ENCODE measurements at places on chromosomes 4 and X.
A peak's percentile ranks its signal among the peaks of the same experiment; 100 is the strongest.

DNA sequence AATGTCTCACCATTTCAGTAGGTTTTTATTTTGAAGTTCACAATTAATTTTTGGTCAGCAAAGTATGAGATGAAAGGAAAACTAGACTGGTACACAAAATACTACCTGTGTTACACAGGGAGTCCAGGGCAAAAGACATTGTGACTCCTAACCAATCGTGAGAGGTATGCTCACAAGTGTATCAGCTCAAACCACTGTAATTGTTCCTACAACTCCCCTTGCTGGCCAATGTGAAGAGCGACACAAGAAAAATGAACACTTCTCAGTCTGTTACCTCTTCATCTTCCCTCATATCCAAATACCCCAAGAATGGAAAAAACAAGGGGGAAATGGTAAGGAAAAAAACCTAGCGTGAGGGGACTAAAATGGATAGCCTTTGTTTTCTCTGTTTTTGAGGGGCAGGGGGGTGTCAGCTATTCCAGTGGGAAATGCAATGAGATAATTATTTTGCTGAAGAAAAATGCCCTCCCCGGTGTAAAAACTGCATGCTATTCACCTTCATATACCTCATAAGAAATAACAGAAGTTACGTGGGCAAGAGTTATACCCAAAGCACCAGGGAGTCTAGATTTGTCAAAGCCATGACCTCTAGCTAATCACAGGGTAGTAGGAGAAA is 30.6 kb upstream of the NSUN7 start:
- H3K27me3 ChIP-seq, result no peaks in the 10 kb centered on the region
- no peak overlapping the region for H3K27ac ChIP-seq
- H3K36me3 ChIP-seq, result peaks cover 2% of the 10 kb centered on the region
- no peak overlapping the region for H3K4me3 ChIP-seq
- H3K4me1 ChIP-seq, result no peaks in the 10 kb centered on the region

DNA sequence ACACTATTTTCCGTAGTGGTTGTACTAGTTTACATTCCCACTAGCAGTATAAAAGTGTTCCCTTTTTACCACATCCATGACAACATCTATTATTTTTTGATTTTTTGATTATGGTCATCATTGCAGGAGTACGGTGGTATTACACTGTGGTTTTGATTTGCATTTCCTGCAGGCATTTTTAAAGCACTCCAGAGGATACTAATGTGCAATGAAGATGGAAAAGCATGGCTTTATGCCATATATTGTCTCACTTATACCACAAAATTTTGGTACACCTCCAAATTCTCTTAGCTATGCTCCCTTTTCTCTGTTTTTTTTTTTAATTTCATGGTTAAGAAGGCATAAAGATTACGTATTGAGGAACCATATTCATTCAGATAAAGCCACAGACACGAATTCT is 35.1 kb upstream of the NPY2R start:
- H3K36me3 ChIP-seq, result no peaks in the 10 kb centered on the region
- no peak for DNase-seq
- H3K4me1 ChIP-seq, result no peaks in the 10 kb centered on the region
- no peak overlapping the region for H3K27ac ChIP-seq
- no peaks in the 10 kb centered on the region for H3K27me3 ChIP-seq

DNA sequence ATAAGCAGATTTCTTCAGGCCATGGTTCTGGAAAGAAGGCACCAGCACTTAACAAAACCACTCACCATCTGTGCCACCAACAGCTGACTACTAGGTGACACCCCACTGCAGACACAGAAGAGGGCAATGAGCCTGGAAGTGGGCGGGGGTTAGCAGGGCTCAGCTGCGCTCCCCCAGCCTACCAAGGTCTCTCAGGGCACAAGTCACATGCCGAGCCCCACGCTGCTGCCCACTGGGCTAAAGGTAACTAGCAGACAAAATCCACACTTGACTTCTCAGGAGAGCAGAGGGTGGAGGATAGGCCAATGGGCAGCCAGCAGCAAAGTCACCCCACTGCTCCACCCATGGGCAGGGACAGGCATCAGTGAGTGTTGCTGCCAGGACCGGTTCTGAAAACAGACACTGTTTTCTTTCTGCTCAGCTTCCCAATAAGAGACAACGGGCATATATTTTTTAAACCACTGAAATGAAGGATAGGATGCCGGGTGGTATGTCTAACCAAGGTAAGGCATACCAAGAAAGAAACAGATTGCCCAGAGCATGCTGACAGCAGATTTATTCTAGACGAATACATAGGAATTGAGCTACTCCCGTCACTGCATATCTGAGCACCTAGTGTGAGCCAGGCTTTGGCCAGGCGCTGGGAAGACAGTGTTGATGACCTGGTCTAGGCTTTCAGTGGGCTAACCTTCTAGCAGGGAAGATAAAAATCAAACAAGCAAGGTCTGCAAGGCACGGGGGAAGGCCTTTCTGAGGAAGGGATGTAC is 20.1 kb downstream of the ACSL1 start:
- H3K27me3 ChIP-seq, result no peaks in the 10 kb centered on the region
- H3K36me3 ChIP-seq, result no peaks in the 10 kb centered on the region
- peak overlapping the region; percentile 11 for H3K27ac ChIP-seq
- H3K4me1 ChIP-seq, result peaks cover 20% of the 10 kb centered on the region

DNA sequence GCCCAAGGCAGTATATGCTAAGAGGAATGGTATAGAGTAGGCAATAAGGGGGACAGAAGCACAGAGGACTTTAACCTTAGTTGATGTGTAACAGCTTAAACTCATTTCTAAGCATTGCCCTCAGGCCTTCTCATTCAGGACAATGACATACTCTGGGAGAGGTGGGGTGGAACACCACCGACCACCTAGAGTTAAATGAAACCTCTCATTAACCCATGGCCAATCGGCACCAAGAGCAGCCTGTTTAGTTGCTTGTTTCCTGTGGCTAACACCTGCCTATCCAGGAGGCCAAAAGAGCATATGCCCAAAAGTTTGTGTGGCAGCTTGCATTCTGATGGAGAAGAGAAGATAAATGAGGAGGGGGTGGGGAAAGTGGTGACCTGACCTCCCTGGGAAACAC is 88.7 kb upstream of the PLAC1 start:
- H3K4me3 ChIP-seq, result no peak overlapping the region
- no peak overlapping the region for H3K27ac ChIP-seq
- H3K27me3 ChIP-seq, result no peaks in the 10 kb centered on the region
- DNase-seq, result no peak

- DNase-seq, result no peak
- H3K36me3 ChIP-seq, result peaks cover 3% of the 10 kb centered on the region
- no peak overlapping the region for H3K4me3 ChIP-seq
Observed at GRCh38 chr4:110484767-110485166, 8.8 kb downstream of the ENPEP start.

- H3K36me3 ChIP-seq, result no peaks in the 10 kb centered on the region
- H3K4me1 ChIP-seq, result peaks cover 21% of the 10 kb centered on the region
- H3K27me3 ChIP-seq, result peaks cover 33% of the 10 kb centered on the region
- no peak for DNase-seq
- H3K4me3 ChIP-seq, result peak overlapping the region; percentile 93
Observed at GRCh38 chr4:121950680-121951520, 960 bp downstream of the TRPC3 start.

DNA sequence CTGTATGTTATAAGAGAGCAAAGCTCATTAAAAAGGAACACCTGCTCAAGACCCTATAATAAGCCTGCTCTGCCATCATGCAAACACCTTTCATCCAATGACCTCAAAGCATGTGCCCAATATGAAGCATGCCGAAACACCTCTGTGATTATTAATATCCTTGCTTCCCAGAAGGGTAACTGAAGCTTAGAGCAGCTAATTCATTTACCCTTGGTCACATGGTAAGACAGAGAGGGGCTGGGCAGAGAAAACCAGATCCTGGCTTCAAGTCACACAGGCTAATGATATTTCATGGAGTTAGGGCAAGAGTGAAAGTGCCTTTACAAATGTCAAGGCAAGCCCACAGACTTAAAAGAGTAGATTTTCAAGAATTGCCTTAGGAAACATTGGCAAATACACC is 5.6 kb downstream of the AMOT start:
- H3K27me3 ChIP-seq, result no peaks in the 10 kb centered on the region
- peaks cover 4% of the 10 kb centered on the region for H3K4me1 ChIP-seq
- no peaks in the 10 kb centered on the region for H3K36me3 ChIP-seq
- DNase-seq, result no peak
- H3K4me3 ChIP-seq, result no peak overlapping the region

Data from T-helper 17 cell (primary cell).